ENCODE measurements at places on chromosomes 5 and 9. TPM values are rescaled to one million over a fixed set of nuclear protein-coding genes. Genes with fewer than 3 reads are reported as not detected.

Gene TPM2
- total RNA-seq = 3,667 TPM

Gene SPINK14
- not detected for total RNA-seq

GRCh38 chr5:154394307-154394706 is 51.5 kb upstream of the SAP30L start:
- DNase-seq = no peak

Gene KCNV2
- not detected for total RNA-seq

Gene GRM6
- not detected for total RNA-seq

DNA sequence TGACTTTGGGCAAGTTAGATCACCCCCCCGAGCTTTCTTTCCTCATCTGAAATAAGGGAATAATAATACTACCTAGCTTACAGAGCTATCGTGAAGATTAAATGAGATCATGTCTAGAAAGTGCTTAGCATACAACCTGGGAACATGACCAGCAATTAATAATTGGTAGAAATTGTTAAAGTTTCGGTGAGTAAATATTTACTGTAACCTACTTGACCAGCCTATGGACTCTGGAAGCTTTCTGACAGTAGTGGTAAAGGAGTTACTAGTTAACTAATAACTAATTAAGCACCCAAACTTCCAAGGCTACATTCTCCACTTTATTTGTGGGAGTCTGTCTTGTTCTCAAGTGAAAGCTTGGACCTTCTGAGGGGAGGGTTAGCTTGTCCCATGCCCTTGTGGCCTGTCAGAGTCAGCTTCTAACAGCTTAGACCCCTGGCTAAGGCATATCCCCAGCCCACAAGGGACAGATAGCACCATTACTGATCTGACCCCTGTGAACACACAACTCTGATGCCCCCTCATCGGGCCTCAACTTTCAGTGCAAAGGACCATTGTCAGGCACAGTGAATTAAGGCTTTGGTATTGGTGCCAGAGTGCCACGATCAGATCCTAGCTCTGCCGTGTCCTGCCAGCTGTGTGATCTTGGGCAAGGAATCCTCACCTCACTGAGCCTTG is 58.7 kb upstream of the SAP30L start:
- DNase-seq = no peak

GRCh38 chr9:93843396-93843795 is 111.8 kb downstream of the BARX1 start:
- DNase-seq = no peak

DNA sequence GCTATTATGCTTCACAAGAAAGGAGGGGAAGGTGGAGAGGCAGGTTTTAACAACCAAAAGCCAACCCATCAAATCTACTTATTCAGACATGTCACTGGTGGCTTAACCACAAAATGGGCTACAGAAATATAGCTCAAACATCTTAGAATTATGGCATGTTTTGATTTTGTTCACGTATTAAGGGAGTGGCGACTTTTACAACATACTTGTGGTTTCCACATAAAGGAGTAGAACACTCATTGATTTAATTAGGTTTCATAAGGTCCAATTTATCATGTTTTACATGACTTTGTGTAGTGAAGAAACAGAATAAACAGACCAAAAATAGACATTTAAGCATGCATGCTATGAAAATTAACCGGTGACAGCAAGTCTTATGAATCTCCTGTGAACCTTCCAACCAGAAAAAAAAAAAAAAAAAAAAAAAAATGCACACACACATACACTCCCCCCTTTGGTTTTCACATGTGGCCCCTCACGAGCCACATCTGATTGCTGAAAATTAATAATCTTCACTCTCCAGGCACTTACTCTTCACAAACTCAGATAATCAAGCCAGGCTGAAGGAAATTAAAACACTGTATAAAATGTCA is 5.4 kb downstream of the ZNF608 start:
- DNase-seq = no peak

GRCh38 chr5:59300930-59301329 is 592.6 kb downstream of the PDE4D start:
- no peak for DNase-seq

- no peak for DNase-seq
Observed at GRCh38 chr5:68240202-68240601, 24.6 kb downstream of the PIK3R1 start.

DNA sequence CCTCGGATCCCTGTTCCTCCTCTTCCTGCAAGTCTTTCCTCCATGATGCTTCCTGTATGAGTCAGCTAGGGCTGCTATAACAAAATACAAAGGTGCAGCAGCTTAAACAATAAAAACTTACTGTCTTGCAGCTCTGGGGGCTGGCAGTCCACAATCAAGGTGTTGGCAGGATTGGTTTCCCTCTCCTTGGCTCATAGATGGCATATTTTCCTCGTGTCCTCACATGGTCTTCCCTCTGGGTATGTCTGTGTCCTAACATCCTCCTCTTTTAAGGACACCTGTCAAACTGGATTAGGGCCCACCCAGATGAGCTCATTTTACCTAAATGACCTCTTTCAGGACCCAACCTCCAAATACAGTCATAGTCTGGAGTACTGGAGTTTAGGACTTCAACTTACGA is 117.5 kb downstream of the MED10 start:
- no peak for DNase-seq

DNA sequence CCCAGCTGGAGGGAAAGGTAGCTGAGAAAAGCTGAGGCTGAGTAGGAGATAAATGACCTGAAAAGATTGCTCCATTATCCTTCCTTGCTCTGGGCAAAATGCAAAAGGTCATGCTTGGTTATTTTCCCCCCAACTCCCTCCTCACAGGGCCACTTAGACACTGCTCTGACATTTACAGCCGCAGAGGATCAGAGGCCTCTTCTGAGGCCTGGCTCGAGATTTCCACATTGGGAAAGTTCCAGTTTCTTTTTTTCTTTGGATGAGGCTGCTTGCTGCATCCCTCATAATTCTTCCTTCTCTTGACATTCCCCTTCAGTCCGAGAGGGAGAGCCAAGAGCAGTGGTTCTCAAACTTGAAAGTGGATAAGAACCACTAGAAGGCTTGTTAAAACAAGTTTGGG is 60.1 kb upstream of the HSPA9 start:
- DNase-seq = no peak

Gene OTULINL
- not detected for total RNA-seq

Gene C9orf152
- total RNA-seq = not detected

Gene MARCHF3
- total RNA-seq = 6.9 TPM

GRCh38 chr9:37446401-37446800 is 18.8 kb downstream of the ZBTB5 start:
- DNase-seq = no peak

- DNase-seq = peak; percentile 79
Observed at GRCh38 chr5:157559301-157559700, 16.3 kb downstream of the ADAM19 start.

Gene PDE8B
- total RNA-seq = 0.62 TPM

Gene CTSL
- 178 TPM for total RNA-seq

Gene C9orf57
- not detected for total RNA-seq

Gene OR1J4
- total RNA-seq = not detected

DNA sequence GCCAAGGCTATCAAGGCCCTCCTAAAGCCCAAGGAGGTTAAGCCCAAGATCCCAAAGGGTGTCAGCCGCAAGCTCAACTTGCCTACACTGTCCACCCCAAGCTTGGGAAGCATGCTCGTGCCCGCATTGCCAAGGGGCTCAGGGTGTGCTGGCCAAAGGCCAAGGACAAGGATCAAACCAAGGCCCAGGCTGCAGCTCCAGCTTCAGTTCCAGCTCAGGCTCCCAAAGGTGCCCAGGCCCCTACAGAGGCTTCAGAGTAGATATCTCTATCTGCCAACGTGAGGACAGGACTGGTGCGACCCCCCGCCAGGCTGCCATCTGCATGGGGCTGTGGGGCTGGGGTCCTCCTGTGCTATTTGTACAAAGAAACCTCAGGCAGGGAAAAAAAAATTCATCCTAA is 3.3 kb downstream of the HOMER1 start:
- DNase-seq = no peak

GRCh38 chr5:109705596-109705995 is 15.9 kb downstream of the MAN2A1 start:
- peak; percentile 32 for DNase-seq

DNA sequence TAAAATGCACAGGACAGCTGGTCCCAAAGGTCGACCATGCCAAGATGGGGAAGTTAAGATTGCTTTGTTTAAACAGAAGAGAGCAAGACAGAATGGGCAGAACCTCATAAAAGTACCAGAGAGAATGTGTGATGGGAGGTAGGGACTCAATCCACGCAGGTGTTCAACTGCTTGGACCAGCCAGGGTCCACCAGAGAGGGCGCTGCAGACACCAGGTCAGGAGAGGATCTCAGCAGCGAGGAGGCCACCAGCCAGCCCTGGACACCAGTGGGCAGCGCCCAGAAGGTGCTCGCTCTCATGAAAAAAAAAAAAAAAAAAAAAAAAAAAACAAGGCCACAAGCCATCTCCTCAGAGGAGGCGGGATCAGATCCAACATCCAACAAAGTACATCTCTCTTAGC is 81.8 kb downstream of the SHC3 start:
- DNase-seq = no peak

Gene LRRC70
- 0.10 TPM for total RNA-seq

Gene GNA14
- not detected for total RNA-seq

DNA sequence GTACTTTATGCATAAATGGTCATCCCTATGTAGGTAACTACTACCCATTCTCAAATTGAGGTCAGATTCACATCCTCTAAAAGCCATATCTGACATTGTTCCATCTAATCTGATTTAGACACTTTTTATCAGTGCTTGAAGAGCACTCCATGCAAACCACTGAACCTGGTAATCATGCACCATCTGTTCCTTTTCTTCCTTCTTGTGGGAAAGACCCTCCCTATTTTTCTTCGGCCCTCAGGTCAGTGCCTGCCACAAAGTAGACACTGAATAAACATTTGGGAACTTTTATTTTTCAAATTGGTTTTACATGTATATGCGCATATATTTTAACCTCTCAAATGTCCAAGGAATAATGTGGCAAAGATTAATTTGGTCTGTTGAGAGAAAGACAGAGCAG is 26.0 kb upstream of the PDE4D start:
- DNase-seq = no peak

DNA sequence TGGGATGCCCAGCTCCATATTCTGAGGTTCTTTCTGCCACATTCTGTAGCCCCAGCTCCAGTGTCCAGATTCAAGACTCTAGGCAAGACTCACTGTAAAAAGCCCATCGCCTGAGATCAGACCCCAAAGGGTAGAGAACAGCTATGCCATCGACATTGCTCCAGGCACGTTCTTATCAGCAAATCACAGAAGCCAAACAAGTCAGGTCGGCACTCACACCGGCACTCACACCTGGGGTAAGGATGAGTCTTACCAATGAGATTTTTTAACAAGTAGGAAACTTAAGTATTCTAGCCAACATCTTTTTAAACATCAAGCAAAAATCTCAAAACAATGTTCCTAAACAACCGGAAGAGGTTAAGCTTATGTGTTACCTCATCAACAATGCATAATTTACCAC is 2.4 kb downstream of the CDKN2AIPNL start:
- no peak for DNase-seq

- DNase-seq = no peak
Observed at GRCh38 chr9:105187781-105188180, 56.7 kb upstream of the SLC44A1 start.

DNA sequence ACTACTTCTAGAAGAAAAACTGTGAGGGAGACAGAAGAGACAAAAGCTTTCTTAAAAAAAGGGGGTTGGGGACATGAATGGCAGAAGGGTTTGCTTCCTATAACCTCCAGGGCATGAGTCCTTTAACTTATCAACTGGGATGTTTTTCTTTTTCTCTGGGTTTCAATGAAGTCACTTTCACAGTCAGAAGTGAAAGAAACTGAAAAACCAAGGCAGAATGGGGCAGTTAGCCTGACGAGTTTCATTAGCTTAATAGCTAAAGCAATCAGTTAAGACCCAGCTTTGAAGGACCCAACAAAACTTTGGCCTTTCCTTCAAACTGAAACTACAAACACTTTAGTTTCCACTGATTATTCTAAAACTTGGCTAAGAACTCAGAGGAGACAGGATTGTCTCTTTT is 4.6 kb upstream of the OR13C8 start:
- no peak for DNase-seq

Gene PHF24
- total RNA-seq = not detected

Gene IDNK
- total RNA-seq = 1.2 TPM

- DNase-seq = no peak
Observed at GRCh38 chr9:78533500-78533899, 236.6 kb downstream of the PSAT1 start.

GRCh38 chr5:151053796-151054462 is 26.9 kb downstream of the TNIP1 start:
- no peak for DNase-seq

GRCh38 chr9:109945573-109945972 is 165.6 kb downstream of the PALM2AKAP2 start:
- no peak for DNase-seq

Gene BAAT
- total RNA-seq = 0.13 TPM

GRCh38 chr9:107274096-107274495 is 9.0 kb upstream of the RAD23B start:
- no peak for DNase-seq

GRCh38 chr5:10726913-10727517 is 34.0 kb downstream of the DAP start:
- no peak for DNase-seq

DNA sequence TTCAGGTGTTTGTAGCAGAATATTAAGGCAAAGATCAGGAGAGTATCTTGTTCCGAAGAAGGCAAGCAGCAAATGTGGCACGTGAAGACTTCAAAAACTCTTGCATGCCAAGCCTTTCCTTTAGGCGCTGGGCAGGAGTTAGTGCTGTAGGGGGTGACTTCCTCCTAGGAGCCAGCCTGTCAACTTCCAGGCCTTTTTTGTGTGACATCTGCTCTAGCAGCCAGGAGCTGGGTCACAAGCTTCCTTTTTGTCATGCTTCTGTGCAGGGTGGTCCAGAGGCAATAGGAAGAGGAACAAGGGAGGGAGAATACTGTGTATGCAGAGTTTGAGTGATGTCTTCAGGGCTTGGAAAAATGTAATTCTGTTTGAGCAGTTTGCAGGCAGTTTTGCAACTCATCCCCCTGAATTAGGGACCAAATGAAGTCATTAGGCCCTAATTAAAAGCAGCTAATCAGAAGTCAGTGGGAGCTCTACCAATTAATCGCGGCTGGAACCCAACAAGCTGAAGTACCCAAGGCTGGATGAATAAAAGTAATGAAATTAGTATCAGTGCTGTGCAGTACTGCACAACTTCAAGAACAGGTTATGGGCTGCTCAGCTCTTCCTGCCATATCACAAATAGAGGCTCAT is 53.5 kb downstream of the TLR4 start:
- DNase-seq = no peak

Gene GABRA6
- total RNA-seq = not detected

- no peak for DNase-seq
Observed at GRCh38 chr5:73968729-73969128, 342.7 kb downstream of the ARHGEF28 start.

GRCh38 chr5:135030123-135030955 is 3.7 kb downstream of the PITX1 start:
- DNase-seq = peak; percentile 39

Gene CCDC69
- 0.27 TPM for total RNA-seq

Gene IQGAP2
- total RNA-seq = 12.3 TPM

Gene SPINK6
- total RNA-seq = not detected

DNA sequence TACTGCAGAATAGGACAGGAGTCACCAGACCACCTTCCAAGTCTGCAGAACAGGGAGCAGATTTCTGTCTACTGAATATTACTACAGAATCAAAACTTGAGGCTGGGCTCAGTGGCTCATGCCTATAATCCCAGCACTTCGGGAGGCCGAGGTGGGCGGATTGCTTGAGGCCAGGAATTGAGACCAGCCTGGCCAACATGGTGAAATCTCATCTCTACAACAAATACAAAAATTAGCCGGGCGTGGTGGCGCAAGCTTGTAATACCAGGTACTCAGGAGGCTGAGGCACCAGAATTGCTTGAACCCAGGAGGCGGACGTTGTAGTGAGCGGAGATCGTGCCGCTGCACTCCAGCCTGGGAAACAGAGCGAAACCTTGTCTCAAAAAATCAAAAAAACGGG is 710.8 kb upstream of the WWC1 start:
- peak; percentile 6 for DNase-seq

All from MG63 (cell line).